ENCODE measurements at places on chromosomes 4 and X.

DNA sequence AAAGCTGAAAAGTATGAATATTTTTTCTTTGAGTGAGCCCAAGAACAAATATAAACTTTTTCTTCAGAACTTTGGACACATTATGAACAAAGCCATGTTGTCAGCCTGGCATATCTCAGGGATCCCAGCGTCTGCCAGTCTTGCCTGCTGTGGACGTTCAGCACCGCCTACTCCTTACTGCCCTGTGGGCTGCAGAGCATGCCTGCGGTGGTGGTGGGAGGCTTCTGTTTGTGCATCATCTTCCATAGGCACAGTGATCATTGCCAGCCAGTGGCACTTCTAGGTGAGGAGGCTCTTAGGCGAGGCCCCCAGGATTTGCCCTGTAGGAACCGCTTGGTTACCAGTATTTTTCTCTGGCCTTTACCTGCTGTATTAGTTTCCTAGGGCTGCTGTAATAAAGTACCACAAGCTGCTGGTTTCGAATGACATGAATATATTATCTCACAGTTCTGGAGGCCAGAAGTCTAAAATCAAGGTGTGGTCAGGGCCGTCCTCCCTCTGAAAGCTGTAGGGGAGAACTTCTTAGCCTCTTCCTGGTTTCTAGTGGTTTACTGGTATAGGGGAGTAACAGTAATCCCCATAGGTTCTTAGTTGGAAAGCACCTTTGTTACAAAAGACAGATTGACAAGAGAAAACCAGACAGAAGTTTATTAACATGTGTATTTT, 15.4 kb downstream of the ANXA3 start:
- no peak for DNase-seq

- no peak for DNase-seq
These were observed 30.6 kb downstream of the HOPX start for GRCh38 chr4:56650262-56651055.

DNA sequence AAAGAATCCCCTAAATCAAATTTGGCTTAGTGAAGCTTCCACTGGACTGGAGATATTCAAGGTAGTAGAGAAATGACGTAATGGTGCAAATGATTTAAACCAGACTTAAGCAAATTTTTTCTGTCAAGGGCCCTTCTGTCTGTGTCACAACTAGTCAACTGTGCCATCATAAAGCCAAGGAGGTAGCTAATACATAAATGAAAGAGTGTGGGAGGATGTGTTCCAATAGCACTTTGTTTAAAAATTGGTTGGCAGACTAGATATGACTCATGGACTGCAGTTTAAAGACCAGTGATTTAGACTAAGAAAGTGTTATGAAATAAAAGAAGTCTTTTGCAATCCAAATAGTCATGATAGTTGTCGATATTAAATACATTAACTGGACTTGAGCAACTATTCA, 24.3 kb upstream of the TEX13C start:
- DNase-seq, result no peak

GRCh38 chrX:44011506-44011905, 38.3 kb upstream of the NDP start:
- DNase-seq, result no peak

GRCh38 chr4:77152421-77152820, 4.6 kb upstream of the CCNG2 start:
- no peak for DNase-seq

DNA sequence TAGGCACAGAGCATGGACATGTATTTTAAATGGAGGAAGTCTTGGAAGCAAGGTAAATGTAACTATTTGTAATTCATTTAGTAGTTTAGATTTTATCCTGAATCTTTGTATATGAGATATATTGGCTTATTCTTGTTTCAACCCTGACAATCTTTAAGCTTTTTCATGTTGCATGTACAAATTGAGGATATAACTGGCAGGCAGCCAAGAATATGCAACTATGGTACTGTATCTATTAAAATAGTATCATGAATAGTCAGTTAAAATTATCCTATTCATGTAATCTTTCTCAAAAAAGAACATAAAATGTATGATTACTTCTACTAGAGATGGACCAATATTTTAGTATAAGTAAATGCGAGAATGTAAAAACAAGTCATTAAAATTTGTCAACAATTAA, 1141.5 kb downstream of the PCDH18 start:
- DNase-seq, result no peak

GRCh38 chrX:75781611-75782010, 3.4 kb downstream of the MAGEE2 start:
- no peak for DNase-seq

- no peak for DNase-seq
These were observed 125.5 kb downstream of the C4orf51 start for GRCh38 chr4:145805490-145805889.
